ENCODE measurements at places on chromosomes 4 and X.

DNA sequence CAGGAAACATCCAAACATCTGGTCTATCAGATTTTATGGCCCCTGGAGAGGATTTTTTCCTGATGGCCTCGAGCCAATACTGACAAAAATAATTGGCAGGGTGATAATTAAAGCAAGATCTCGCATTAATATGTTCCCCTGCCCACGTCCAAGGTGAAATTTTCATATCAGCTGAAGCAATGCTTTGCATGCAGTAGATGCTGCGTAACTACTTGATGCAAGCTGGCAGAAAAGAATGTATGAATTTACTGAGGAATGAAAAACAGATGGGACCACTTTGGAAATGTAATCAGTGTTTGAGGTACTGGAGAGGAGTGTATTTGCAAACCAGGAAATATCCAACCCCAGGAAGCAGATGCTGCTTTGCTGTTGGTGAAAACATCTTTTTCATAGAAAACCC lies 36.8 kb upstream of the REST start:
- DNase-seq, result peak; percentile 87

DNA sequence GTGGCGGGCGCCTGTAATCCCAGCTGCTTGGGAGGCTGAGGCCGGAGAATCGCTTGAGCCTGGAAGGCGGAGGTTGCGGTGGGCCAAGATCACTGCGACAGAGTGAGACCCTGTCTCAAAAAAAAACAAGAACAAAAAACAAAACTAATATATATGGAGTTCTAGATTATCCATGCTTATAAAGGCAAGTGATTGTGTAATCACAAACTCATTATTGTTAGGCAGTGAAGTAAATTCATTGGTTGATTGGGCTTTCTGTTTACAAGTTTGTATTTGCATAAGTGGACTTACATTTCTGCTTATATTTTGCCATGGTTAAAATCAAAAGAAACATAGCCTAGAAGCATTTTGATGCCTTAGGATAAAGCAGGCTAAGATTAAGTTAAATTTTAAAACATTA lies 2.5 kb upstream of the UBE2D3 start:
- DNase-seq, result no peak

DNA sequence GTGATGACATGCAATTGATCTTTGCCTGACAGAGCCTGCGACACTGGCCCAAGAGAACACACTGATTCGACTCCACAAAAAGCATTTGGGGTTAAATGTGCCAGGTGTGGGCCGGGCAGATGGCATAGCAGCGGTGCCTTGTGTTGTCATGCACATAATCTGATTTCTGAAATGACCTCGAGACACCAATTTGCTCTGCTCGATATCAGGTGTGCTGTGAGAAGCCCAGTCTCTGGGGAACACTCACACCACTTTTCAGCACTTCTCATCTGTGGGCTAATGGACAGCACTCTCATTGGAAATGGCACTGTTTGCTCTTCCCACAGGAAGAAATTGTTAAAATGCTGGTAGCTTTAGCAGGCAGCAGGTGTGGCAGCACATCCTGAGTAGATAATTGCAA lies 738.3 kb upstream of the TENM3 start:
- DNase-seq, result no peak

GRCh38 chr4:123869286-123870215 lies 473.0 kb downstream of the SPRY1 start:
- no peak for DNase-seq

DNA sequence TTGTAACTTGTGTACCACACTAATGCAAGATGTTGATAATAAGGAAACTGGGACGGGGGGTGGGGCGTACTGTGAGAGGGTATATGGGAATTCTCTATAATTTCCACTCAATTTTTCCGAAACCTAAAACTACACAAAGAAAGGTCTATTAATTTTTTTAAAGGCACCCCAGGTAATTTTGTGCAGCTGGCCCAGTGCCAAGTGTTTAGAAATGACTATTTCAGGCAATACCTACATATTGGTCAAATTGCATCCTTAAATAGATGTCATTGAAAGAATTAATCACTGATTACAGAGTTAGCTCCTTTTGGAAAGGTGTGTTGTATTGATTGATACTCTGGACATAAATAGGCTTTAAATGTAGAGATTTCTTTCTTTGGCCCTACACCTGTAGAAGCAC lies 10.1 kb upstream of the MTMR1 start:
- DNase-seq, result no peak

DNA sequence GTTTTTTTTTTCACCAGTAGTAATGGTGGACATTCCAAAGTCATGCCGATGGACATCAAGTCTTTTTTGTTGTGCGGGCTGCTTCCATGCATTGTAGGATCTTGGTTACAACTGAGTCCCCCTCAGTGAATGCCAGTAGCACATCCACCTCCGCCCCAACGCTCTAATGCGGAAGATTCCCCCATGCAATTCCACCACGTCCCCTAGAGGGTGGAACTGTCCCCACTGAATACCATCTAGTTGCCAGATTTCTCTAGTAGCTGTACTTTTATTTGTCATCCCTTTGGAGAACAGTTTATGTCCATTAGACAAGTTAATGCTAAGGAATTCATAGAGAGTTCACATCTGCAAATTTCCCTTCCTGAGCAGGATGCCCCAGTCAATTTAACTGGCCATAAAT lies 6.7 kb downstream of the SHISA3 start:
- DNase-seq, result no peak

- no peak for DNase-seq
Observed at GRCh38 chrX:45775468-45775867, 574.8 kb upstream of the DIPK2B start.

GRCh38 chrX:87299563-87300160 lies 217.9 kb upstream of the KLHL4 start:
- DNase-seq, result no peak

DNA sequence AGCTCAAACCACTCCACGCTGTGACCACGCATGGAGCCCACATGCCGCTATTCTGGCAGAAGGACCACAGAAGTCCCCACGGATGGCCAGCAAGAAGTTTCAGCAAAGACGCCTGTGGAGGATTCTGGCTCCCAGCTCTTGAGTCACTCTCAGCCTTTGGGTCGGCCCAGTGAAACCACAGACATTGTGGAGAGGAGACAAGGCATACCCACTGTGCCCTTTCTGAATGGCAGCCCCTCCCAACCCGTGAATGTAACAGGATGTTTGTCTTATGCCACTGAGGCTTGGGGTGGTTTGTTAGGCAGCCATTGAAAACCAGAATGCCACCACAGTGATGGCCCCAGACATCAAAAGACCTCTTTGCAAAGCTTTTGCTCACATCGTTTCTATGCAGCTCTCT lies 42.7 kb downstream of the ABLIM2 start:
- DNase-seq, result no peak

GRCh38 chr4:185811509-185812364 lies at the start of gene SORBS2:
Gene SORBS2, minus strand, starts transcription at chr4:185812194. Its CDS starts 121,623 bp downstream, at chr4:185690571.
- no peak for DNase-seq

DNA sequence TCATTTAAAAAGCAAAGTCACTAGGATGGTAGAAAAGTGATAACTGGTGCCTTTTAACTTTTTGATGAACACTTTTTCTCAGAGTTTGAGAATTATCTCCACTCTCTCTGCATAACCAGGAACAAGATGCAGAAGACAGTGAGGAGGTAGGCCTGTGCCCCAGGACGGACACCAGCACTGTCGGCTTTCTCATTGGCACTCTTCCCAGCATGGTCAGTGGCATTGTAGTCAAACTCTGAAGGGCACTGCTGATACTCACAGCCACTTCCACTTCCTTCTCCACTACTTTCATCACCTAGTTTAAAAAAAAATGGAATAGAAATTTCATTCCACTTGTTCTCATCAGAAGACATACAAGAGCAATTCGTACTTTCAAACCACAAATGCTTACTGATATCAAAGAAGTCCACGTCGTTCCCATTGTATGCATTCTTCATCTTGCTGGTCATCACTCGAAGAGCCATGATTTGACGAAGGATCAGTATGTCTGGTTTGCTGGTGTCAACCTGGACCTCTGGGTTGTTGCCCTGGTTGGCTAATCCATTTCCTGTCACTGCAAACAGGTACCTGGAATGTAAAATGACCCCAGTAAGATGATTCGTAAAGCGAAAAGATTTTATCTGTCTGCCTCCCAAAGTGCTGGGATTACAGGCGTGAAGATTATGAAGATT lies 84.8 kb upstream of the TFDP3 start:
- DNase-seq, result no peak

DNA sequence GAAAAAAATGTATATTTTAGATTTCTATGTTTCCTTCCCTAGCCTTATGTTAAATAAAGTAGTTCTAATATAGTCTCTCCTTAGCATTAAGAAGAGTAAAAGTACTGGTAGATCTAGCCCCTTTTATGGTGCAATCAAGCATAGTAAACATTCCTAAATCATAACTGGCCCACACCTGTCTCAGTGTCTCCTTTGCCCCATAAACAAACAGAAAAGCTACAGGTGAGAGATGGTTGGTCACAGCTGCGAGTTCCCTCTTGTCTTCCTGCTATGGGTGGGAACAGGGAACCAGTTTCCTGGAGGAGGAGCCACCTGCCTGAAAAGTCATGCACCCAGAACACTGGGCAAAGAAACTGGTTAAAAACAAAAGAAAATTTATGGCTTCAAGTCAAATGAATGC lies 16.6 kb downstream of the SOWAHB start:
- DNase-seq, result no peak

GRCh38 chr4:140038031-140038533 lies 115.9 kb downstream of the MAML3 start:
- DNase-seq, result no peak

GRCh38 chr4:153365003-153365402 lies 20.5 kb downstream of the MND1 start:
- DNase-seq, result no peak

- DNase-seq, result no peak
Observed at GRCh38 chrX:12922599-12922919, 16.1 kb downstream of the TLR8 start.

DNA sequence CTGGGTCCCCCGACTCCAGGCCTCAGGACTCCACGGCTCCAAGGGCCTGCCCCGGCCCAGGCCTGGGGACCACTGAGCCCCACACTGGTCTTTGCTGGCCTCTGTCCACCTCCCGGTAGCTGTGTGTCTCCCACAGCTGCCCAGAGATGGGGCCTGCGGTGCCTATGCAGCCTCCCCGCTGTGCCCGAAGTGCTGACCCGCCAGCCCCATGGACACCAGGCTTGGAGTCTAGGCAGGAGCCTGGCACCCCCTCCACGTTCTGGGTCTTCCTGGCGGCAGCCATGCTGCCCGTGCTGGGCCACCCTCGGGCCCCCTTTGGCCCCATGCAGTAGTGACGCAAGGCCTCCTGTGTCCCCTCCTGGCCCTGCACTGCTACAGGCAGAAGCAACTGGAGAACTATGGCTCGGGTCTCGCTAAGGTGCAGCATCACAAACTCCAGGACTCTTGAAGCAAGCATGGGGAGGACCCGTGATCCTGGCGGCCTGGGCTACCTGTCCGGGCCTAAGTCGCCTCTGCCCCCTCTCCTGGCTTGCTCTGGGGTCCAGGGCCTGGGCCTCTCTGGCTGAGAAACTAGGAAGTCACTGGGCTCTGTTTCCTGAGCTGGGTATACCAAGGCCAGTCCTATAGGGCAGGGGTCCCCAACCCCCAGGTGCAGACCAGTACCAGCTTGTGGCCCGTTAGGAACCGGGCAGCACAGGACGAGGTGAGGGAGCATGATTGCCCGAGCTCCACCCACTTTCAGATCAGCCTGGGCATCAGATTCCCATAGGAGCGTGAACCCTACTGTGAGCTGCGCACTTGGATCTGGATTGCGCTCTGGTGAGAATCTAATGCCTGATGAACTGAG lies 917 bp downstream of the MYL5 start:
- no peak for DNase-seq

DNA sequence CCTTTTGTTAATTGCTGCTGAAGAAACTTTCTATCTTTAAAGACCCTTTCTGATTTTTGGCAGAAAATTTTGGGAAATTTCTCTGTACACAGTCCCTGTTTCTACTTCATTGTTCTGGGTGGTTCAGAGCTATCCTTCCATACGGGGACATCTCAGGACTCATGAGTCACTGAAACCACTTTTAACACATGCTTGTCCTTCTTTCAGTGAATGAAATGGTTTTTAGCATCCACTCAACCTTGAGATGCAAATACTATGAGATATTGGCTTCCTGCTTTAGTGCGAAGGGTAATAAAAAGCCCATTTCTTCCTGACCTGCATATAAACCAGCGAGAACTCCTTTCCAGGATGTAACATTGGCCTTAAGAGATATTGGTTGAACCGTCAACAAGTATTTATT lies 158.0 kb downstream of the REPS2 start:
- DNase-seq, result no peak

- DNase-seq, result peak; percentile 65
Observed at GRCh38 chrX:48465336-48465933, 4.6 kb downstream of the SLC38A5 start.

DNA sequence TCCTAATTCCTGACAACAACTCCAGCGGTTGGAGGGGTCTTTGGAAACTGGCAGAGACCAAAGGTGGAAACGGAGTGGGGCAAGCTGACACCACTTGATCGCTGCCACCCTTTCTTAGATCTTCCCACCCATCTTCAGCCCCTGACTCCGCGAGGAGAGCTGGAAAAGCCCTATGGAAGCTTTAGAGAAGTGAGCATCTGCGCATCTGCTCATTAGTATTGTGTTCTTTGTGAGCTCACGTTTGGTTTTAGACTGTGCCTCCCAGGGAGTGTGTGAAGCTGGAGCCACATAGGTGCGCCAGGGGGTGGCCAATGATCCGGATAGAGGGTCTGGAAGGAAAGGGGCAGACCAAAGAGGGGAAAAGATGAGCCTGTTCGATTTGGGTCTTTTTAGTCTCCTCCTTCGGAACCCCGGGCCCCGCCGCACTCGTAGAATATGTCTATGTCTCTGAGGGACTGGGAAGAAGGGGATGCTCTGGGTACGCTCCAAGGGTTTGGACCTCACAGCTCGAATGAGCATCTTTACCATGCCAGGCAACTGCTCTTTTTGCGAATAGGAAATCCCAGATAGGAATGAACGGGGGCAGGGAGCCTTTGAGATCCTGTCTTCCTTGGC lies 578 bp upstream of the DKK2 start:
- no peak for DNase-seq

- DNase-seq, result no peak
Observed at GRCh38 chr4:139589336-139590018, 33.5 kb upstream of the SETD7 start.

GRCh38 chrX:110584083-110584482 lies 211.5 kb downstream of the CHRDL1 start:
- no peak for DNase-seq

DNA sequence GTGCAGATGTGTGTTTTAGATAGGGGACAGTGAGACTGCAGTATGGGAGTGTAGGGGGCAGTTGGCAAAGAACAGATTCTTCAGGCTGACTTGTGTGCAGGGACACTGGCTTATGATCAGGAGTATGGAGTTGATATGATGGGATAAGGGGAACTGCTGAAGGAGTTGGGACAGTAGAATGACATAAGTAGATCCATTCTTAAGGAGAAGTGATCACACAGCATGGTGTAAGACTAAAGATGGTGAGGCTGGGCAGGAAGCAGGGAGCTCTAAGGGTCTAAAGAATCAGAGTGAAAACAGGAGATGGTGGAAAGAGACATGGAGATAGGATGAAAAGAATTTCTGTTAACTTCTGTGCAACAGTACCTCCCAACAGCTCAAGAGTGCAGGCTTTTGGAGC lies 70.7 kb downstream of the REELD1 start:
- no peak for DNase-seq

DNA sequence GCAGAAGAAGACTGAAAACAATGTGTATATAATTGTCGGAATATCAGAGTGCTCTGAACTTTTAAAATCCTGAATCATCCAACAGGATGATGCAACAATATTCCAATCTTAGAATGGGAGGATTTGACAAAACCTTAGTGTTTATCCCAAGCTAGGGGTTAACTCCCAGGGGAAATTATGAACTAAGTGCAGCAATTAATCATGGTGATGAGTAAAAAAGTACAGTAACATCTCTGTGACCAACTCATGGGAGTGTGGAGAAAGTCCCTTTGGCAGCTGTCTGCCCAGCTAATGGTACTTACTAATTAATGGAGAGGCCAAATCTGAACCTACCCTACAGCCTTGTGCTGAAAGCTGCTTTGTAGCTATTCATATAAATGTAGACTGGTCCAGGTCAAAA lies 257.6 kb upstream of the DDX53 start:
- peak; percentile 10 for DNase-seq

Data from HFF-Myc (cell line).